ENCODE measurements at places on chromosomes 1 and 21.

GRCh38 chr1:47216278-47217059 lies 15.6 kb downstream of the TAL1 start:
- no peak for DNase-seq

DNA sequence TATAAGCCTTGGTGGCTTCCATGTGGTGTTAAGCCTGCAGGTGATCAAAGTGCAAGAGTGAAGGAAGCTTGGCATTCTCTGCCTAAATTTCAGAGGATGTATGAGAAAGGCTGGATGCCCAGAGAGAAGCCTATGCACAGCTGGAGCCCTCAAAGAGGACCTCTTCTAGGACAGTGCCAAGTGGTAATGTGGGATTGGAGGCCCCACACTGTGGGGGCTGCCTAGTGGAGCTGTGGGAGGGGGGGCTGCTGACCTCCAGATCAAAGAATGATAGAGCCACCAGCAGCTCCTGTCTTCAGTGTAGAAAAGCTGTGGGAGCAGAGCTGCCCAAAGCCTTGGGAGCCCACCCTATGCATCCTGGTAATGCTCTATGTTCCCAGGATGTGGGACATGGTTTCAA lies 1512.7 kb upstream of the TPTE start:
- no peak for DNase-seq

DNA sequence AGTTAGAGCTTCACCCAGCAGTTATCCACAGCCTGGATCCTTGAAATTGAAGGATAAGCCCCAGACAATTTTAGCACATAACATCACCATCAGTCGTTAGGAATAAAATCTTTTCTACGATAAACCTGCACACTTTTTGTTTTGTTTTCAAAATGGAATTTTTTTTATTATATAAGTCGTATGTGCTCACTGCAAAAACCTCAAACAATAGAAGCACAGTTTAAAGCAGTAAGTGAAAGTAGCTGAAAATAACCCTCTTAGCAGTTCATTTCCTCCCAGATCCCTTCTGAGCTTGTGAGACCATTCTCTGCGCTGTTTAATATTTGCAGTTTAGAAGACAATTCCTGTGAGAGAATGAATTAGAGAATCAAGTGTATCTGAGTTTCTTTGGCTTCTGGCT lies 38.3 kb downstream of the ELK4 start:
- no peak for DNase-seq

DNA sequence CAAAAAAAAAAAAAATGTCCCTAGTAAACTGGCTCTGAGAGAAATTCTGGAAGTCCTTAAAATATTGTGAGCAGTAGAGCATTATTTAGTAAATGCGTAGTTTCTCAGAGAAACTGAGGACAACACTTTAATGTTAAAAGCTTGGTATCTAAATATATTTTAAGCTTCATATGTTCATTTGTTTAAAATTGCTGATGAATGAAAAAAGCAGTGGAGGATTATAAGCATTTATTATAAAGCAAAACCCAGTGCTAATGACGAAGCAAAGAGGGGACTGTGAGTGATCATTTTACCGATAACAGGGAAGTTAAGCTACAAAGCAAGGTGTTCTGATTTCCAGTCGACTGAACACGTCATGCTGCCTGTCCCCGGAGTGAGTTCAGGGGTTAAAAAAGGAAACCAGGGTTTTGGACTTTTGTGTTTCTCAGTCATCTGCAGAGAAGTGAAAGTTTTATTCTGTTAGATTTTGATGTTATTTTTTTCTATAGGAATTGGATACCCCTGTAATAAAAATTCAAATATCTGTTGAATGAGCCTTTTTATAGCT lies 64.5 kb upstream of the SCCPDH start:
- no peak for DNase-seq

DNA sequence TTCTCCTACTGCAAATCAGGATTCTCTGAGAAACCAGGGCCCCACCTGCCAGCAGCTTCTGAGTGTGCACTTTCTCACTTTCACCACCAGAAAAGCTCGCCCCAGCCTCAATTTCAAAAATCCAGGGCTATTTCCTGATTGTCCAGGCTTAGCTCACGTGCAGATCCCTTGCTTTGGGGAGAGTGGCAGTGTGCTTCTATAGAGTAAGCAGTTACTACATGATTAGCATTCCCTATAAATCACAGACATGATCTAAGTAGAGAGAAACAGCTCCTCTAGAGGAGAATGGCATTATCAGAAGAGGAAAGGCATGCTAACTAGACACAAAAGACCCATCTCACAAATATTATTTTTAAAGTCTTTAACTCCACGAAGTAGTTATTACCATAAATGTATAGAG lies 456.0 kb upstream of the PKN2 start:
- no peak for DNase-seq

GRCh38 chr1:234925440-234926263 lies 203.0 kb downstream of the TOMM20 start:
- no peak for DNase-seq

DNA sequence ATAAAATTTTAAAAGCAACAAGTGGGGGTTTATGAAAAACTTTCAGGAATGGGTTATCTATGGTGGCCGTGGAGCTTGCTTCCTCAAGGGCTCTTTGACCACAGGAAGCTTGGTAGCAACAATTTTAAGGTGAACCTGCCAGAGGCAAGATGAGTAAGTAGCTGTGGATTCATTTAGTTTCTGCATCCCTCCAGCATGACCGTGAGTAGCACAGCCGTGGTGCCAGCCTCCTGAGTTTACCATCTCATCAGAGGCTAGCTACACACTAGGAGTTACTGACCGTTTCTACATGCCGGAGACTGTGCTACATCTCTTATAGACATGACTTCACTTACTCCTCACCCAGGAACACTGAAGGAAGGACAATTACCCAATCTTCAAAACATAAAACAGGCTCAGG lies 30.1 kb upstream of the PLEKHG5 start:
- no peak for DNase-seq

GRCh38 chr21:42047821-42048613 lies 23.1 kb upstream of the UMODL1 start:
- no peak for DNase-seq

- DNase-seq, result no peak
Observed at GRCh38 chr1:28582248-28582615, 9.8 kb upstream of the RAB42 start.

GRCh38 chr1:10007169-10007568 lies 10.1 kb downstream of the RBP7 start:
- no peak for DNase-seq

All from NCI-H524 treated with DMSO at 0.1 percent for 48 hours (cell line).